ENCODE measurements at places on chromosomes 7 and 10.

GRCh38 chr10:36794981-36795380, 330.4 kb upstream of the ANKRD30A start:
- no peak for DNase-seq

DNA sequence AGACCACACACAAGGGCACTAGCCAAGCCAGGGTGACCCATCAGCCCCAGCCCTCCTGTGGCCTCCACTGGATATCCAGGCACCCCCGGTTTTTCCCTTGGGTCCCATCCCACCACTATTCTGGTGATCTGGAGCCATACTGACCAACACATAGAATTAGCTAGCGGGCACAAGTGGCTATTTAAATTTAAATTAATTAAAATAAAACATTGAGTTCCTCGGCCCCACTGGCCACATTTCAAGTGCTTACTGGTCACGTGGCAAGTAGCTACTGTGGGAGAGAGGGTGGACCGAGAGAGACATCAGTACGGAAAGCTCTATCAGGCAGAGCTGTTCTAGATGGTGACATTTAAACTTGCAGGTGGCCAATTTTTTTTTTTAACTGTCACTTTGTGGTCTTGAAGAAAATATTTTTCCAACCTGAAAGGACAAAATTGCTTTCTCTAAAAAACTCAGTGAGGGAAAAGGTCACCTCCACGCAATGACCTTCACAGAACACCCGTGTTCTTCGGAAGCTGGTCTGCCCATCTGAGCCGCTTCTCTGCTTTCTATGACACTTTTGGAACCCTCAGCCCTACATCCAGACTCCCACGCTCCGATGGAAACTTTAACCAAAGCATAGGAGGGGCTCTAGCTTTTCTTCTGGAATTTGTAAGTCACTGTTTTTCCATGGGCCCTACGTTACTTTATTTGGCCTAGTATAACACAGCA, 30.0 kb downstream of the HIPK2 start:
- no peak for DNase-seq

DNA sequence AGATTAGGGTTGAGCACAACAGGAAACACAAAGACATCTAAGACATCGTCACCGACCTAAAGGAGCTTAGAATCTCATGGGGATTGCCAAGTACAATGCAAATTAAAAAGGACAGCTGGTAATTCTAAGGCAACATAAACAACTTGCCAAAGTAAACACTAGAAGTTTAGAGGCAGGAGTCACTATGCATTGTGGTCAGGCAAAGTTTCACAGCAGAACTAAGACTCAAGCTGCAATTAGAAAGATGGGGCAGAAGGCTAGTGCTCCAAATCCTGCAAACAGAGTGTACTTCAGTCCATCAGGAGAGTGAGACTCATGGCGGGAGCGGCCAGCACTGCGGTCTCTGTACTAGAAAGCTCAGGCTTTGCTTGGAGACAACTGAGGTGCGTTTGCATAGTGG, 52.7 kb downstream of the HIPK2 start:
- DNase-seq: no peak

GRCh38 chr7:147015999-147016398, 899.4 kb downstream of the CNTNAP2 start:
- DNase-seq: no peak

GRCh38 chr7:137674551-137675409, 172.0 kb downstream of the DGKI start:
- no peak for DNase-seq

- no peak for DNase-seq
Measured at GRCh38 chr7:47402941-47403866, 178.7 kb downstream of the TNS3 start.

DNA sequence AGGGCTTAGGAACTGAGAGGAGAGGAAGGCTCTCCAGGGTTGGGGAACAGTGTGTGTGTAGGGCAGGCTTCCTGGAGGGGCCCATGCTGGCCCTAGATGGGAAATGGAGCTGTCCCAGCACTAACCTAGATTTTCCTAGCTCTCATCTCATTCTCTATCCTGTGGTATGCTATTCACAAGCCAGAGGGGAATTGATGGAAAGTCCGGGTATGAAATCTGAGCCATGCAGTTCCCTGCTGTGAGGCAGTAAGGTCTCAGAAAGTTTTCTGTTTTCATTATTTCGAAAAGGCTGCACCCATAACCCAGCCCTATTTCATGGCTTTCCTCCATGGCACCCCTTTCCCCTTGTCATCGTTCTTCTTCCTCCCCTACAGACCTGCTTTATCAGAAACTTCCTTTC, 220.3 kb downstream of the RPS24 start:
- DNase-seq: no peak

- no peak for DNase-seq
Measured at GRCh38 chr7:36264123-36264801, 111.2 kb downstream of the EEPD1 start.

- no peak for DNase-seq
Measured at GRCh38 chr7:97801108-97801507, 69.2 kb downstream of the TAC1 start.

DNA sequence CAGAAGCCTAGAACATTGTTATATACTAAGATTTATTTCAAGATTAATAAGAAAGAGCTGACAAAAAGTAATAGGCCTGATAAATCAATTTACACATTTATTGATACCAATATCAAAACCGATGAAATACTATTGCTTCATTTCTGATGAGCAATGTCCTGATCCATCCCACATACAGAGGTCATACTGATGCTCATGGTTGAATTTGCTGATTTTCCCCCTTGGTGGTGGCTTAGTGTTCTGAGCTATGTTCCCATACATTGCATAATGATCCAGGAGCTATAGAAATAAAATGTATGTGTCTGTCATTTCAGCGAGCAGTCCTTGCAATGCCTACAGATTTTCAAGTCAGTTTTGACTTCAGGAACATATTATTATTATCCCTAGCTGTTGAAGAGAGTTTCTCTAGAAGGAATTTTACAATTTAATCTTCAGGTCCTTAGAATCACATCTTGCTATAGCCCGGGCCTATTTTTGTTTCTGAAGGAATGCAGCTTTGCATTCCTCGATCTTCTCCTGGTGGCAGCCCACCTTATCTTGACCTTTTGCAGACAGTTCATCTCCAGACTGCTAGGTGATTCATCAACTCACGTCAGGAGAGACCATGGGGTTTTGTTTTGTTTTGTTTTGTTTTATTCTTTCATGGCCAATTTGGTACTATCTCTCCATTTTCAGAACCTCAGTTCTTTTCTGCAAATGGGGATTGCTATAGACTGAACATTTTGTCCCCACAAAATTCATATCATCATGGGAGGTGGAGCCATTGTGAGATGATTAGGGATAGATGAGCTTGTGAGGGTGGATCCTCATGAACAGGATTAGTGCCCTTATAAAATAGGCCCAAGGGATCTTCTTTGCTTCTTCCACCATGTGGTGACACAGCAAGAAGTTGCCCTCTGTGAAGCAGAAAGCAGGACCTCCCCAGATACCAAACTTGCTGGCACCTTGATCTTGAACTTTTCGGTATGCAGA, 465.6 kb upstream of the IGFBP3 start:
- DNase-seq: no peak

- DNase-seq: no peak
Measured at GRCh38 chr10:527416-527815, 162.1 kb downstream of the DIP2C start.

Data from activated T-cell treated with anti-CD3 and anti-CD28 coated beads, Interleukin-2, amount 50 U/mL, for 1 hour (primary cell).